ENCODE measurements at places on chromosomes 3 and 15. TPM values are rescaled to one million over a fixed set of nuclear protein-coding genes. Genes with fewer than 3 reads are reported as not detected.

DNA sequence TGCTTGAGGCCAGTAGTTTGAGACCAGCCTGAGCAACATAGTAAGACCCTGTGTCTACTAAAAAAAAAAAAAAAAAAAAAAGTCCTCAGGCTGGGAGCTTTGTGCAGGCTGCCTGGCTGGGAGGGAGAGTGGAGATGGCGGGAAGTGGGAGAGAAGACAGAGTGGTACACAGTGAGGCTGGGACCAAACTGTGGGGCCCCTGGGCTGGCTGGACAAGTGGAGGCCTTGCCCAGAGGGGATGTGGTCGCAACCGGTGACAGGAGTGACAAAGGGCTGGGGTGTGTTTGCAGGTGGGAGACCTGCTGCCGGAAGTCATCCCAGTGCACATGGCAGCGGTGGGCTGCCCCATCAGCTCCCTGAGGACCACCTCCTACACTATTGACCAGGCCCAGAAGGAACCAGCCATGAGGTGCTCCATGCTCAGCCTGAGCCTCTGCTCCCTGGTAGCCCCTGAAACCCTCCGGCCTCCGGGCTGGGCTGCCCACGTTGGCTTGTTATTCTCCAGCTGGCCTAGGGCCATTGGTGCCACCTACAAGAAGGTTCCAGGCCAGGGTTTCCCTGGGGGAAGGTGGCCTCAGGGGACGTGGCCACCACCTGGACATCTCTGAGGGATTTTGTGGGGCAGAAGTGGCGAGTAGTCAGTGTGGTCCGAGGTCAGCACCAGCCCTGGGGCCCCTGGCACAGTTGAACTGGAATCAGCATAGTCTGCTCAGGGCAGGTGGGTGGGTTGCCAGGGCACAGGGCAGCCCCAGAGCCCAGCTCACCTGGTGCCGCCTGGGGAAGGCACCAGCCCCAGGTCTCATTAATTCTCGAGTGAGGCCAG lies 22.7 kb downstream of the ACAA1 start:
- no peak for DNase-seq

- DNase-seq, result no peak
Observed at GRCh38 chr15:89575656-89576416, 567 bp downstream of the TICRR start.

GRCh38 chr3:167606836-167607235 lies 46.9 kb downstream of the WDR49 start:
- no peak for DNase-seq

- DNase-seq, result no peak
Observed at GRCh38 chr3:127182431-127182830, 10.5 kb upstream of the PRR23E start.

GRCh38 chr15:23416349-23417276 lies 30.4 kb downstream of the GOLGA6L2 start:
- no peak for DNase-seq

- no peak for DNase-seq
Observed at GRCh38 chr3:98612587-98612986, 19.2 kb upstream of the CPOX start.

DNA sequence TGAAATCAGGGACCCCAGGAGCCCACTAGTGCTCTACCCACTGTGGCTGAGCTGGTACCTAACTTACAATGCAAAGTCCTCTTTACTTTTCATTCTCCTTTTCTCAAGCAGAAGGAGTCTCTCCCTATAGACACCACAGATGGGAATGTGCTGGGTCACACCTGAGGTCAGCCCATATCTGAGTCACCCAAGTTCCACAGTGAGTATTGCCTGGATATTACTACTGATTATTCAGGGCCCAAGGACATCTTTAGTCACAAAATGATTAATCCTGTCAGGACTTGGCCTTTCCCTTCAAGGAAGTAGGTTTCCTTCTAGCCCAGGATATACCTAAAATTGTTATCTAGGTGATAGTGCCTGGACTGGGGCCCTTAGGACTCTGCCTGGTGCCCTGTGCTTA lies 1305.2 kb downstream of the SI start:
- DNase-seq, result no peak

DNA sequence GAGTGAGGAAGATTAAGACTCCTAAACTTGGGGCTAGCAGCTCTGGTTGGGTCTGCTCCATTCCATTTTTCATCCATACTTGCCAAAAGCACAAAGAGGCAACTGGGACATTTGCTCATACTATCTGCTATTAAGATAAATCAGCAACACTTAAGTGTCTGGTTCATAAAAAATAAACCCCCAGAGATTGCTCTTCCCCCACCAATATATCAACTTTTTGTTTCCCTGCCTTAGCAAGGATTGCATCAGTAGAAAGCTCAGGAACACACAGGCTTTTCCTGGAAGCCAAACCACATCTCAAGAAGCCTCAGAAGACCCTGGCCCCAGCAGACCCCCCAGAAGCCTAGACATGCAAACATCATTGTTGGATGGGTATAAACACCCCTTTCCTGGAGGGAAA lies 232.4 kb upstream of the WNT5A start:
- no peak for DNase-seq

DNA sequence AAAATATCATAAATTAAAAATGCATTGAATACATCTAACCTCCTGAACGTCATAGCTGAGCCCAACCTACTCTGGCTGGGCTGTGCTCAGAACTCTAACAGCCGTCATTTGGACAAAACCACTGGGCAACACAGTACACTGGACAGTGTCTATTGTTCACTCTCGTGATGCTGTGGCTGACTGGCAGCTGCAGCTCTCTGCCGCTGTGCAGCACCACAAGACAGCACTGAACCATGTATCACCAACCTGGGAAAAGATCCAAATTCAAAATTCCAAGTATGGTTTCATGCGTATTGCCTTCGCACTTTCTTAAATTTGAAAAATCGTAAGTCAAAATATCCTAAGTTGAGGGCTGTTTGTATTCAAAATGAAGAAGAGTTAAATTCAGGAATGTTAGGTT lies 145.1 kb upstream of the CNTN4 start:
- no peak for DNase-seq

GRCh38 chr15:100944244-100944895 lies 25.2 kb downstream of the LRRK1 start:
- no peak for DNase-seq

MORC1 gene
- total RNA-seq, result not detected

FBXW12 gene
- not detected for total RNA-seq

CD86 gene
- 10.5 TPM for total RNA-seq

Data from mucosa of gallbladder (tissue), 1 donor.